ENCODE measurements at places on chromosomes 5 and 9.

GRCh38 chr5:34682926-34683623, 26.9 kb downstream of the RAI14 start:
- DNase-seq = no peak

- no peak for DNase-seq
Measured at GRCh38 chr5:6273749-6274148, 104.6 kb downstream of the MED10 start.

DNA sequence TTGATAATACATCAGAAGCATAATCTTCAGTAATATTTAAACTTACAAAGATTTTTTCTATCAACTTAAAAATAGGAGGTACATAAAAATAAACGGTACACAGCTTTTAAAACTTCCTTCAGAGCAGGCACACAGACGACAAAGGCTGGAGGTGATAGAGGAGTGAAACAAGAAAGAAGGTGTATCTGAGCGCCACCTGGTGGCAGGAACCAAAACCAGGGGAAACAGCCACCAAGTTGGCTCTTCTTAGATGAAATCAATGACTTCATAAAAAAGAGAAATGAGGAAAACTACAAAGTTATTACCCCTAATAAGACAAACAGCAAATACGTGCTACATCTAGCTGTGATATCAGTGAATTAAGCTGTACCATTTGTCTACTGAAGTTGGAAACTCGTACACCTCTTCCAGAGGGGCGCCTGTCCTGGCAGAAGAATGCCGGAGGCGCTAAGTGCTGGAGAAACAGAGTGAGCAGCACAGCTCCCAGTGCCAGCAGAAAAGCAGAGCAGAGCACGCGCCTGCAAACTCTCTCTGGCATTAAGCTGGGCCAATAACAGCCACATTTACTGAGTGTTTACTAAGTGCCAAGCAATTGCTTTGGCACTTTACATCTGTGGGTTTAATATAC, 85.9 kb downstream of the SETX start:
- DNase-seq = peak; percentile 76

DNA sequence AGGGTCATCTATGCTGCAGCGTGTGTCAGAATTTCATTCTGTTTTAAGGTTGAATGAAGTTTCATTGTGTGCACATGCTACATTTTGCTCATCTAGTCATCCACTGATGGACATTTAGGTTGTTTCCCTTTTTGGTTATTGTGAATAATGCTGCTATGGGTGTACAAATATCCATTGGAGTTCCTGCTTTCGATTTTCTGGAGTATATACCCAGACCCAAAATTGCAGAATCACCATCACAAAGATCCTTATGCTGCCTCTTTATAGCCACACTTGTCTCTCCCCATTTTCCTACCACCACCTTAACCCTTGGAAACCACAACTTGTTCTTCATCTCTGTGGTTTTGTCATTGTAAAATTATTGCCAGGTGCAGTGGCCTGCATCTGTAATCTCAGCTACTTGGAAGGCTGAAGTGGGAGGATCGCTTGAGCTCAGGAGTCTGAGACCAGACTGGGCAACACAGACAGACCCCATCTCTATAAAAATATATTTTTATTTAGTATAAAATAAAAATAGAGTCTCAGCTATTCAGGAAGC, 166.2 kb downstream of the HSD17B3 start:
- no peak for DNase-seq

GRCh38 chr9:121728916-121729315, 77.5 kb downstream of the DAB2IP start:
- no peak for DNase-seq

- no peak for DNase-seq
Measured at GRCh38 chr5:171999877-172000276, 6.6 kb downstream of the FBXW11 start.
